ENCODE measurements at places on chromosomes 7 and 10. TPM values are rescaled to one million over a fixed set of nuclear protein-coding genes. Genes with fewer than 3 reads are reported as not detected.

DNA sequence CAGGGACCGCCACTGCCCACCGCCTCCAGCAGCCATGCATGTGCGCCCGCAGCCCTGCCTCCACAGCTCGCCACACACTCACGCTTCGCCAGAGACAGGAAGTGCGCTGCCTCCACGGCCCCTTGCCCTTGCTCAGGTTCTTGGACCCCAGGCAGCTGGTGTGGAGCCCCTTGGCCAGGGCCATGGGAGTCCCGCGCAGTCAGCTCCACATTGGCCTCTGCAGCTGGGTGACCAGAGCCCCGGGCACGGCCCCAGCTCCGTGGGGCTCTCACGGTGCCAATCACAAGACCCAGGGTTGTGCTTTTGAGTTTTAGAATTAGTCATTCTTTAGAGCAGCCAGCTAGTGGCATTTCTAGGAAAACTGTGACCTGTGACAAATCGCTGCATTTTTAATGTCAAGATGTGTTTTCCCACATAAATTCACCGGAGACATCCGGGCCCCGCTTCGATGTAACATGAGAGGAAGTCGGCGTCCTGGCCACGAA, 4.3 kb upstream of the UTF1 start:
- DNase-seq, result no peak

GRCh38 chr10:132036153-132036886, 29.4 kb upstream of the JAKMIP3 start:
- no peak for DNase-seq

DNA sequence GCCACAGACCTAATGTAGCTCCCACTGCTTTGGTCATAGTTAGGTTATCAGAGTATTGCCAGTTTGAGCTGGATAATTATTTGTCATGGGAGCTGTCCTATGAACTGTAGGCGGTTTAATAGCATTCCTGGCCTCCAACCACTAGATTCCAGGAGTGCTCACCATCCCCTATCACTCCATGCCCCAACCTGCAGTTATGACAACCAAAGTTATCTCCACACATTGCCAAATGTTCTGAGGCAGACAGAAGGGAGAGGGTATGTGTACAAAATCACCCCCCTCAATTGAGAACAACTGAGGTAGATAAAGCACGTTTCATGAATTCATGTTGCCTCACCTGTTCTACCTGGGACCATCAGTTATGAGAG, 119.0 kb upstream of the CACUL1 start:
- no peak for DNase-seq

DNA sequence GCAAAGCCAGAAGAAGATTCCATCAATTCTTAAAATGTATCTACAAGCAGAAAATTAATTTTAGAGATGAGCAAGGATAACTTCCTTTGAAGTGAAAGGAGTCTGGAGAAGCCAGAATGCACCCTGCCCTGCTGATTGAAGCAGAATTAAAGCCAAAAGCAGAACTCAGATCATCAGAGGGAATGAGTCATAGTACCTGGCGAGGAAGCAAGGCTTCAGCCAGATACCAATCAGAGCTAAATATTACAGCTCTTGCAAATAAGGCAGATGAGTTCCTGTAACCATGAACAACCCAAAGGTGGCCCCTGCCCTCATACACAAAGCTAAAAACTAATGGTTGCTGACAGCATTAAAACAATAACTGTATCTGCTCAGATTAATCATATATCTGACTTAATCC, 10.4 kb downstream of the HTR7 start:
- DNase-seq, result peak; percentile 64

DNA sequence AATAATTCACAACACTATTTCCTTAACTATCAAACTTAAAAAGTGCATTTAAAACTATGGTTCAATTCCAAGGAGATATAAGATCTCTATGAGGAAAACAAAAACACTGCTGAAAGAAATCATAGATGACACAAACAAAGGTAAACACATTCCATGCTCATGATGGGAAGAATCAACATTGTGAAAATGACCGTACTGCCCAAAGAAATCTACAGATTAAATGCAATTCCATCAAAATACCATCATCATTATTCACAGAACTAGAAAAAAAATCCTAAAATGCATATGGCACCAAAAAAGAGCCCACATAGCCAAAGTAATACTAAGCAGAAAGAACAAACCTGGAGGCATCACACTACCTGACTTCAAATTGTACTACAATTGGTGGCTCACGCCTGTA, 159.9 kb upstream of the EEPD1 start:
- no peak for DNase-seq

DNA sequence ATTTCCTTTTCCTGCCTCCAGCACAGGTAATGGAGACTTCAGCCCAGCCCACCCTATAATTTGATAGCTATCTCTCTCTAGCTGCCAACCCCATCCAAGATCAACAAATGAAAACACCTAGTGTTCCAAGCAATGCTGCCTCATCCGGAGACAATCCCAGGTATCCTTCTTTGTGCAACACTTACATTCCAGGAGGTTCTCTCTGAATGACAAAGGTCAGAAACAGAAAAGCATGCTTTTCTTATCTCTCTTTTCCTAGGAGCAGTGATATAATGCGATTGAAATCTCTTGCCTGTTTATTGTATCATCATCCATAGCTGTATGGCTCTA, 699.3 kb downstream of the INHBA start:
- DNase-seq, result no peak

DNA sequence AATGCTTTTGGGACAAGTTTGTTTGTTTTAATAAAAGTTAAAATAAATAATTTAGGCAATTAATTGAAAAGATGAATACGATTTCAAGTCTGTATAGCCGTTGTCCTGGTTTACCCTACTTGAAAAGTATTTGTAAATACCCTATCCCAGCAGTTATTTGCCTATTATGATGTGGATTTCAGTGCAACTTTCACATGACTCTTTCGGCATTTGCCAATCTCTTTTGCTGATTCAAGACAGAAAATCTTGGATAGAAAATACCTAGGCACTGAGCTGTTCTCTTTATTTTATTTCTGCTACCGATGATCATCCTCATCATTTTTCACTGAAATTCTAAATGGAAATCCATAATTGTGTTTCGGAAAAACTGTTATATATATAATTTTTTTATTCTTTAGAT, 125.9 kb upstream of the FZD8 start:
- no peak for DNase-seq

GRCh38 chr10:52313256-52313932, 687 bp upstream of the DKK1 start:
- DNase-seq, result no peak

DNA sequence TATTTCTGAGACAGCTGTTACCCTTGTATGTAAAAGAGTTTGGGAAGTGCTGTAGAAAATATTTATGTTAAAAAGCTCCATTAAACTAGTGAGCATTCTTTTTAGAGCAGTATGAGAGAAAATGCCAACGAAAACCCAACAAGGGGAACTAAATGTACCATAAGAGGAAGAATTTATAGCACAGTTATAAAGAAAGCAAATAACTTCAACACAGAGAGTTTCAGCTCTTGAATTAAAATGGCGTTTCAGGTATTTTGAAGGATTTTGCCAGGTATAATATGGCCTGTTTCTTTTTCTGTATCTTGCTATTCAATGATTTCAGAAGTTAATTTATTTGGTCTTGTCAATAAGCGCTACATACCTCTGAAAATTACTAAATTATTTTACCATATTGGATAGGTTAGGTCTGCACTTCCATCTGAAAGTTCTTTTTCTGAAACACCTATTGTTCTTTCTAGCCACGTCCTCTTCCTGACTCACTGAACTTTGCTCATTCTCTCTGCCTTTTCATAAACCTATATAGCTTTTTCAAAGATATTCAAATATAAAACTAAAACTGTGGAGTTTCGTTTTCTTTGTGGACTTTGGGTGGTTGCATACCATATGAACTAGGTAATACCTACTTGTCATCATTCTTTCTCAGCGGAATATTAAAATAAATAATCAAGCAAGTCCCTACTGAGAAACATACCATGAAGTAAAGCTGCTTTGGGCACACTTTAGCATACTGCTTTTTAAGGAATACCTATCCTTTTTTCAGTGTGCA, 136.1 kb downstream of the SEMA3A start:
- DNase-seq, result no peak

DNA sequence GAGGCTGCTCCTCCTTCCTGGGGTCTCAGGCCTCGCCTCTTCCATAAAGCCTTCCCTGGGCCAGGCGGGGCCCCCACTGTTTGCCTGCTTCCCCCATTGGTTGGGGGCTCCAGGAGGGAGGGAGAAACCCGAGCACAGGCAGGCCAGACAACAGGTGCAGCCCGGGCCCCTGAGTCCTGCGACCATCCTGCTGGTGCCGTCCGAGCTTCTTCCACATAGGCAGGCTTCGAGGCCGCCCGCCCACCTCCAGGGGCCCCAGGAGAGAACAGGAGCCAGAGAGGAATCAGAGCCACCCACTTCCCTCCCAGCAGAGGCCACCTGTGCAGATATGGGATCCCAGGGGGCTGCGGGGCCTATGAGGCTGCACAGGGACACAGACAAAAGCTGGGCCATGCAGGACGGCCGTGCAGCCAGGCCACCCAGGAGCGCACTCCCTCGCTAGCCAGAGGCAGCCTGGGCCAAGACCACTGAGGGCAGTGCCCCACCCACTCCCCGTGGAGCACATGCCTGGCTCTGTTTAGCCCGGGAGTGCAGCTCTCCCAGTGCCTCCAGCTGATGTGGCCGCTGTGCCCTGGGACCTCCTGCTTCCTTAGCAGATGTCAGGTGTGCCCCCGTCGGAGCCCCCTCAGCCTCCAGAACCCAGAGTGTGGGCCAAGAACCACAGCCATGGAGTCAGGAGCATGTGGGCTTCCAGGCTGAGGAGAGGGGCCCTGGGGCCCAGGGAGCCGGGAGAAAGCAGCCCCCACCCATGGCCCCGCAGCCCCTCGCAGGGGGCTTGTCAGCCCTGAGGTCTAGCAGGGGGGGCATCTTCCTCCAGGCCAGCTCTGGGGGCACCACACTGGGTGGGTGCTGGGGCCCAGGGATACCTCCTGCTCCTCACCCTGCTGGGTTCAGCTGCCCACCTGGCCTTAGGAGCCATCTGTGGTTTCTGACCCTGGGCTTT, 59.9 kb upstream of the INPP5A start:
- no peak for DNase-seq

- DNase-seq, result no peak
Measured at GRCh38 chr10:43981232-43981631, 332.6 kb upstream of the ZNF32 start.

DNA sequence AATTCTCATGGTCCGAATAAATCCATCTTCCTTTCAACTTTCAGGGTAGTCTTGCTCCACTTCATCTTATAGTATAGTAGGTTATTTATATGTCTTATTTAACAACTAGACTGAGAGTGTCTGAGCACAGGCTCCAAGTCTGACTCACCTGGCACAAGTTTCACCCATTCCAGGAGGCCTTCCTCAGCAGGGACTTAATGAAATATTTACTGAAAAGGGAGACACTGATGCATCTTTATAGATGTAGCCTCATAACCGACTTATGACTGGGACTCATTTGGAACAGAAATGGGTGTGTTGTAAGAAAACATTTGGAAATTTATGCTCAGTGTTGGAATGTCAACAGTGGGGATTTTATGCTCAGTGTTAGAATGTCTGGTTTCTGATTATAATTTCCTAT, 59.9 kb downstream of the CH25H start:
- DNase-seq, result no peak

GRCh38 chr10:113788604-113789083, 37.2 kb downstream of the PLEKHS1 start:
- DNase-seq, result peak; percentile 53

DNA sequence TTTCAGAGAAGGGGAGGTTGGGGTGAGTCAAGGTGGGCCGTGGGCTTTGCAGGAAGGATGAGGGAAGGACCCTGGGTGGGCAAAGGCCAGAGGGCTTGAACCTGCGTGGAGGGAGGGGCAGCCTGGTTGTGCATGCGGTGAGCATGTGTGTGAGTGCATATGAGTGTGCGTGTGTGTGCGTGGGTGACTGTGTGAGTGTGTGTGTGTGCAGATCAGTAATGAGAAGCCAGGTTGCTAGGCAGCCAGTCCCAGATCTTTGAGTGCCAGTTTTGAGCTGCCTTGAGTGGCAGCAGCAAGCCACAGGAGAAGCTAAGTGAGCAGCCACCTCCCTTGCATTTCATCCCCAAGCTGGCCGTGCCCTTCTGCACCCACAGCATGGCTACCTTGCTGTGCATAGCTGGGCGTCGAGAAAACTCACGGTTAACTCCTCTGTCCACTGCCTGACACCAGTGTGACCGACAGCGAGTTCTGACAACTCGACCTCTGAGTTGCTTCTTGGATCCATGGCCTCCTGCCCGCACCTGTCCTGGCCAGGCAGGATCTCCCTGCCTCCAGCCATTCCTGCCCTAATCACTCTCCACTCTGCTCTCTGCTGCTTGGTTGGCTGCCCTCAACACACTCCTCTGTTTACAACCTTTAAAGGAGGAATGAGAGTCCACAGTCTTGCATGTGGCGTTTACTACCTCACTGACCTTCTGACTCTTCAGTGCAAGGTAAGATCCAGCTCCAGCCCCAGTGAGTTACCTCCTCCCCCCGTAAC, 775.4 kb downstream of the TYW1 start:
- DNase-seq, result peak; percentile 53

GRCh38 chr7:123657304-123657685, 1.6 kb downstream of the LMOD2 start:
- no peak for DNase-seq

DNA sequence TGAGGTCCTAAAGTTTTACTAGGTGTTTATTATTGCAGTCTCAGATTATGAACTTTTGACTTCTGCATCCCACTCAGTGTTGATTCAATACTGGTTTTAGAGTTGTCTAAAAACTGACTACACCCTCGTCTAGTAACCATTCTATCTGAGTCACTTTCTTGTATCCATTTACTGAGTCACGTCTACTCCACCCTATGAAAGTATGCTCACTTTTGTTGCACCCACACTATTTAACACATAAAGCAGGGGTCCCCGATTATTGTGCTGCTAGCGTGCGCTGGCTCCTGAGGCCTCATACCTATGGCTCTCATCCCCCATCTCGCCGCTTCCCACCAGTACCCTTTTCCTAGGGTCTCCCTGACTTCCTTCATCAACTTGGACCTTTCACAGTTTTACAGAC, 2.0 kb downstream of the SAMD9 start:
- DNase-seq, result no peak

FKBP6 gene
- not detected for total RNA-seq

MUC3A gene
- not detected for total RNA-seq

FAM237B gene
- not detected for total RNA-seq

HGF gene
- total RNA-seq, result 3.7 TPM

SH2D4B gene
- not detected for total RNA-seq

ACBD7 gene
- total RNA-seq, result 0.42 TPM

SLC18A3 gene
- total RNA-seq, result not detected

NPSR1 gene
- not detected for total RNA-seq

TMEM120A gene
- 78.2 TPM for total RNA-seq

TMEM184A gene
- total RNA-seq, result 0.06 TPM

C10orf62 gene
- 0.47 TPM for total RNA-seq

Measured in adrenal gland (tissue), 19 donors.